ENCODE measurements at places on chromosomes 16 and 17.

- no peak for DNase-seq
Measured at GRCh38 chr16:66900721-66901441, 17.8 kb downstream of the CDH16 start.

GRCh38 chr16:67198238-67198734 lies 645 bp upstream of the ELMO3 start:
- no peak for DNase-seq

DNA sequence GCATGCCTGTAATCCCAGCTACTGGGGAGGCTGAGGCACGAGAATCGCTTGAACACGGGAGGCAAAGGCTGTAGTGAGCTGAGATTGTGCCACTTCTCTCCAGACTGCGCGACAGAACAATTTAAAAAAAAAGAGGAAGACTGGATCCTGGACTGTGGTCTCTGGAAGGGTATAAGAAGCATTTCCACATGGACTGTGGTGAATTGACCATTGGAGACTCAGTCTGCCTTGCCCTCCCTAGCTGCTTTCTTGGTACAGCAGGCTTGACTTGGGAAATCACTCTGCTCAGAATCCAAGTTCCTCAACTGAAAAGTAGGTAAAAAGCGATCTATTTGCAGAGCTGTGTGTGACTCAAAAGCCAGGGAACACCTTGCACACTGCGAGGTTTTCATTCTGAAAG lies 1.0 kb upstream of the MGRN1 start:
- no peak for DNase-seq

- no peak for DNase-seq
Measured at GRCh38 chr16:65249768-65250167, 127.9 kb upstream of the CDH11 start.

DNA sequence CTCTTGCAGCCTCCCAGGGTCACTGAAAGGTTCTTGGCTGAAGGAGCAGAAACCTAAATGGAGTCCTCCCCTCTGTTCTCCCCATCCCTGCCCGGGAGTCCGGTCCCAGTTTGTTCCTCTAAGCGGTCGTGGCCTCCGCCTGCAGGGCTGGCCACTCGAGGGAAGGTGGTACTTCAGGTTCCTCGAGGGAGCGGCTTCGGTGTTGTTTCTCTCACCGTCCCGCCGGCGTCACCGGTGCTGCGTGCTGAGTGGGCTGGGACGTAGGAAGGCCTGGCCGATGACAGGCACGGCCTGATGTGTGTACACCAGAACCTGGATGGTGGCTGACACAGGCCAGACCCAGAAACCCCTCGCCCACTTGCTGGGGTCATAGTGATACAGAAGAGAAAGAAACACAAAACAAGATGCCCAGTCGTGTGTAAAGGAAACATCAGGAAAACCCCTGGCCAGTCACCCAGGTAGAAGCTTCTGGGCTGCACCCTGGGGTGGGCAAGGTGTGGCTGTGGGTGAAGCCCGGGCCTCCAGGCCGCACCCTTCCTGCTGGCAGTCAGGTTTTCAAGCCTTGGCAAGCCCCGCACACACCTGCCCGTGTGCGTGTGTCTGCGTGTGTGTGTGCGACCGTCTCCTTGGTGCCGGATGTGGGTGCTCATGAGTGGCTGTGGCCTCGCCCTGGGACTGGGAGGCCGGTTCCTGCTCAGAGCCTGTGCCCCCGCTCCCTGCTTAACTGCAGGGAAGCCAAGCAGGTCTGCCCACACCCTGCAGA lies 52.0 kb downstream of the BAIAP2 start:
- no peak for DNase-seq

GRCh38 chr17:63998050-63998720 lies at the start of gene PRR29:
Gene PRR29 (plus strand): TSS chr17:63998351. CDS start chr17:63998365, 14 bp downstream.
- peak; percentile 58 for DNase-seq

DNA sequence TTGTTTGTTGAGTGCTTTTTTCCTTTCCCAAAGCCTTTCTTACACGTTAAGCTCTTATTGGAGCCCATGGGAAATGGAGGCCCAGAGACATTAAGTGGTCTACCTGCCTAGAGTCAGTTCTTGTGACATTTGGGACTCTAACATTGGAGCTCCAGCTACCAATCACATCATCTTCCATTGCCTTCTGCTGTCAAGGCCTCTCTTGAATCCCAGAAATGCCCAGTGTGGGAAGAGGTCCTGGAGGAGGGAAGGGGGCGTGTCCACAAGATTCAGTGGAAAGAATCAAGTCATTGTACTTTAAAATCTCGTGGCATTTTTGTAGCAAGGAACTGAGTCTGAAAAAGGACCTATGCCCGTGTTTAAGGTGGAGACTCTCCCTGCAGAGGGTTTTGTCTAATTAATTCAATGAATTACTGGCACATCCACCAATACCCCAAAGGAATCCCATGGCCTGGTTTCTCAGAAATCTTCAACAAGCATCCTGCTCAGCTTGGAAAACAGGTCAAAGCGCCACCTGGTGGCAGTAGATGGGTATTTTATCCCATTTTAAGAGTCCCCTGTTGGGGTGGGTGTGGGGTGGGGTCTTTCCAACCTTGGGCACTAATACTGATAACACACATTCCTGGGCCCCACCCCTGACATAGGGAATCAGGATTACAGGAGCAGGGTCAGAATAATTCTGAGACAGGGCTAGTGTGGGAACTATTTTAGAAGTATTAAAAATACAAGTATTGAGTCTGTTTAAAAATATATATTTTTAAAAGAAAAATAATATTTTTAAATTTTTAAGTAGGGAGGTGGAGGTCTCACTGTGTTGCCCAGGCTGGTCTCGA lies 24.6 kb downstream of the GPT2 start:
- DNase-seq, result peak; percentile 51

- no peak for DNase-seq
Measured at GRCh38 chr17:4514206-4514605, 15.5 kb downstream of the SPNS2 start.

GRCh38 chr16:54077050-54077821 lies 209.4 kb downstream of the IRX3 start:
- no peak for DNase-seq

- no peak for DNase-seq
Measured at GRCh38 chr17:43559161-43559816, 13.1 kb upstream of the ETV4 start.

DNA sequence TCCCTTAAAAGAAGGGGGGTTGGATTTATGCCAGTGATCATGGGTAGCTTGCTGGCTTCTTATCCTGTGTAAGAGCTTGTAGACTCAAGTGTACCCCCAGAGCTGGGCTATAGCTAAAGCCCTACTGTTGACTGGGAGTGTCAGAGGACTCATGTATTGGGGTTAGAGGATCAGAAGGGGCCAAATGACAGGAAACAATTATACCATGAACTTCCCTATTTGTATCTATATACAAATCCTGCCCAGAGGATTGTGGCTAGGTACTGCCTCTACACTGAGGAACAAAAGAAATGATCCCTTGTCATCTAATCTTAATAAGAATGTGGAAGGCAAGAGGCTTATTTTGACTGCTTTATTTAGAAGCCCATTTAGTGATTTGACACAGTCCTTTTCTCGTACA lies 14.3 kb downstream of the ZP2 start:
- DNase-seq, result no peak

DNA sequence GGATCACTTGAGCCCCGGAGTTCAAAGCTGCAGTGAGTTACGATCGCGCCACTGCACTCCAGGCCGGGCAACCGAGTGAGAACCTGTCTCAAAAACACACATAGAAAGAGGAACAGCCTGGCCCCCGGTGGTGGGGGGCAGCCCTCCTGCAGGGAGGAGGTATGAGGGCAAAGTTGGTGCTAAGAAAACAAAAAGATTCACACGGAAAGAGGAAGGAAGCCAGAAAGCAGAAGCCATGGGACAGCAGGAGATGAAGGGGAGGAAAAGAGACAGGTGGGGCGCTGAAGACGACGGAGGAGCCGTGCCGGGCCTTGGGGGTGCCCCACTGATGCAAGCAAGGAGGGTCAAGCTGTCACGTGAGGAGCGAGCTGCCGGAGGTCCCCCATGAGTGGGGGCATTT lies 8.2 kb upstream of the C16orf74 start:
- no peak for DNase-seq

GRCh38 chr16:79004309-79004708 lies 596.2 kb downstream of the MAF start:
- no peak for DNase-seq

GRCh38 chr17:2107050-2107449 lies 52.1 kb downstream of the HIC1 start:
- no peak for DNase-seq

- DNase-seq, result peak; percentile 44
Measured at GRCh38 chr17:17849845-17850373, 13.1 kb upstream of the SREBF1 start.

GRCh38 chr17:13636951-13637350 lies 35.2 kb upstream of the HS3ST3A1 start:
- DNase-seq, result no peak

DNA sequence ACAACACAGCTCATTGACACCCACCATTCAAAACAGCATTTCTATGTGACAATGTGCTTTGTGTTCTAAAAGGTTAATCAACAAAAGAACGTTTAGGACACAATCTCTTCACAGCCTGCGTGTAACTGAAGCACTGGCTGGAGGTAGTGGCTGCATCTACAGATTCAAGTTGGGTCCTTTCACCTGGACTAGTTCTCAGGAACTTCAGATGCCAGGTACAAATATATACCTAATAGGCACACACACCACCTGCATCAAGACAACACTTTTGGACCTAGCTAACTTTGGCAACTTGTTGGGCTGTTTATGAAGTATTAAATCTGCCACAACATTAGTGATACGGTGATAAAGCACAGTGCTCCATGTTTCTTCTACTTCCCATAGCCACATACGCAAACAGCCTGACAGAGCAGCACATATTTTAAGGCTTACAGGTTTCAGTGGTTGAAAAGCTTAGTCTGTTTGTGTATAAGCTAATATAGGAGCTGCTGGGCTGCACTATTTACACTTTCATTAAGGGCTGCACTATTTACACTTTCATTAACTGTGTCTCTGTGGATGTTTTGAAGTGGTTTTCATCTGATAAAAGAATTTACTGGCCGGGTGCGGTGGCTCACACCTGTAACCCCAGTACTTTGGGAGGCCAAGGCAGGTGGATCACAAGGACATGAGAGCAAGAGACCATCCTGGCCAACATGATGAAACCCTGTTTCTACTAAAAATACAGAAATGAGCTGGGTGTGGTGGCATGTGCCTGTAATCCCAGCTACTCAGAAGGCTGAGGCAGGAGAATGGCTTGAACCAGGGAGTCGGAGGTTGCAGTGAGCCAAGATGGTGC lies 132.6 kb downstream of the PARN start:
- DNase-seq, result no peak

DNA sequence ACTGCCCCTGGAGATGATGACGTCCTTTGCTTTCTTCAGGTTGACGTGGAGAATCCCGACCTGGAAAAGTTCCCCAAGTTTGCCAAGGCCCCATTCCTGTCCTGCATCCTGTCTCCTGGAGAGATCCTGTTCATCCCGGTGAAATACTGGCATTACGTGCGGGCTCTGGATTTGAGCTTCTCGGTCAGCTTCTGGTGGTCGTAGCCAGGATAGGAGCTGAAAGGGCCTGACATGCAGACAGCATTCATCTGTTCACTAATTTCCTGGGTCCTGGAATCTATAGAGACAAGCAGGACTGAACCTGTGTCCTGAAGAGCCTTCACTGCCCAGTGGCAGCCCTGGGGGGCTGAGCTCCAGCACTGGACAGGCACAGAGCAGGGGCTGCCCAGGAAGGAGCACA lies 17.2 kb downstream of the KDM8 start:
- no peak for DNase-seq

- no peak for DNase-seq
Measured at GRCh38 chr17:45296833-45297124, 20.0 kb downstream of the MAP3K14 start.

- no peak for DNase-seq
Measured at GRCh38 chr17:28071891-28072606, 29.6 kb downstream of the NLK start.

- DNase-seq, result no peak
Measured at GRCh38 chr16:88047462-88047861, 96.2 kb downstream of the BANP start.

GRCh38 chr16:50972876-50973275 lies 178.2 kb downstream of the SALL1 start:
- no peak for DNase-seq

GRCh38 chr16:89039756-89040155 lies 53.9 kb upstream of the ACSF3 start:
- no peak for DNase-seq

DNA sequence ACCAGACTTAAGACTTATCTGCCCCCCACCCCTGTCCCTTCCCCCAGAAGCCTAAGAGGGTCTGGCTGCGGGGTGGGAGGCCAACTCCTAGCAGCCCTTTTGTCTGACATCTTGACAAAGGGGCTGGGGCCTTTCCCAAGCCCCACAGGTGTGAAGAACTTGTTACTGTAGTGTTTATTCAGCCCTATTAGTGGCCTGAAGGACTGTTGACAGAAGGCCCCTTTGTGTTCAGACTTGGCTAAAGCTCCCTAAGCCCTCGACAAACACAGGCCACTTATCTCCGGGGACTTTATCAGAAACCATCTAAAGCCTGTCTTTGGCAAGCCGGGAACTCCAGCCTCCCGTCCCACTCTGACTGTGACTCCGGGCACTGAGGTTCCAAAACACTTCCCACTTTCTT lies 129.8 kb downstream of the NTN1 start:
- no peak for DNase-seq

DNA sequence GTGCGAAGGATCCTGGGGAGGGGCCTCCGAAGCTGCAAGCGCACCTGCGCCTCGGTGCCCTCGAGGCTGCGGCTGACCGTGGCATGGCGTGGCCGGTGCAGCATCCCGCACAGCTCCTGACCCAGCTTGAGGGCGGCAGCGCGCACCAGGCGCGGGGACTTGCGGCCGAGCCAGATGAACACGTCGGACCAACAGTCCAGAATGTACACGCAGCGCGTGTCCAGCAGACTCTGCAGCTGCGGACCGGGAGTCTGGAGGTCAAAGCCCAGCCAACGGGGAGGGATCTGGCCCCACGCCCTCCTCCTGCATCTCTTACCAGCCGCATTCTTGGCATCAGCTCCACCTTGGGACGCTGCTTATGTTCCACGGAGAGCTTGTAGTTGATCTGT lies 10.9 kb downstream of the FLII start:
- DNase-seq, result no peak

- no peak for DNase-seq
Measured at GRCh38 chr16:5668553-5668952, 571.0 kb upstream of the EEF2KMT start.

All from activated CD4-positive, alpha-beta T cell treated with anti-CD3 and anti-CD28 coated beads, Interleukin-2, amount 50 U/mL, for 4 hours (primary cell).